ENCODE measurements at places on chromosomes 6 and 20. TPM values are rescaled to one million over a fixed set of nuclear protein-coding genes. Genes with fewer than 3 reads are reported as not detected.

The BMP7 gene
- total RNA-seq: 0.78 TPM

The TSPYL4 gene
- total RNA-seq: 5.7 TPM

The FAM83C gene
- not detected for total RNA-seq

The SLC17A3 gene
- not detected for total RNA-seq
